Cortex of kidney (tissue), 1 donor: ENCODE measurements at places on chromosomes 2 and 18.

DNA sequence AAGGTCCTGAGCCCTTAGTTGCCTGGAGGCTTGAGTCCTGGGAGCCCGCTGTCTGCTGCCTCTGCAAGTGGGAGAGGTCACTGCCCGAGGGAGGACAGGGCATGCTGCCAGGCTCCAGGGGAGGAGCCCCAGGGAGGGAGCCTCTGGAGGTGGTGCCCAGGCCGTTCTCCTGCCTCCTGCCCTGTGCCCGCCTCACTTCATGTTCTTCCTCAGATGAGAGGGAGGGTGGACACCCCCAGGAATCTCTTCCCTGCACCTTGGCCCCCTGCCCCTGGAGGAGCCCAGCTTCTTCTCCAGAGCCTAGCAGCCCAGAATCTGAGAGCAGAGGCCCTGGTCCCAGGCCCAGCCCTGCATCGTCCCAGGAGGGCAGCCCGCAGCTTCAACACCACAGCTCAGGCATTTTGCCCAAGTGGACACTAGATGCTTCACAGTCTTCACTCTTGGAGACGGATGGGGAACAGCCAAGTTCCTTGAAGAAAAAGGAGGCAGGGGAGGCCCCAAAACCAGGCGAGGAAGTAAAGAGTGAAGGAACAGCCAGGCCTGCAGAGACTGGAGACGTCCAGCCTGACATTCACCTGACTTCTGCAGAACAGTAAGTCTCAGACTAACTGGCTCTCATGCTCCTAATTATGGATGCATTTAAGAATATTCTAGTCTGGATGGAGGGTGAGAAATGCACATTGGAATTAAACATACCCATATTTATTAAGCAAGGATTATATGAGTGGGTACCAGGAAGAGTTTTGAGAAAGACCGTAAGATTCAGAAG, 12.1 kb downstream of the PSD4 start:
- DNase-seq = no peak

GRCh38 chr2:85540133-85540648, 1.2 kb downstream of the MAT2A start:
- no peak for DNase-seq

- DNase-seq = no peak
These were observed 180.5 kb downstream of the DIS3L2 start for GRCh38 chr2:232142049-232142448.

GRCh38 chr2:105746177-105747080, 1.7 kb downstream of the NCK2 start:
- no peak for DNase-seq

GRCh38 chr18:58013241-58014211, 30.5 kb upstream of the NEDD4L start:
- no peak for DNase-seq
